ENCODE measurements at places on chromosomes 2 and 18.
A peak's percentile ranks its signal among the peaks of the same experiment; 100 is the strongest.

DNA sequence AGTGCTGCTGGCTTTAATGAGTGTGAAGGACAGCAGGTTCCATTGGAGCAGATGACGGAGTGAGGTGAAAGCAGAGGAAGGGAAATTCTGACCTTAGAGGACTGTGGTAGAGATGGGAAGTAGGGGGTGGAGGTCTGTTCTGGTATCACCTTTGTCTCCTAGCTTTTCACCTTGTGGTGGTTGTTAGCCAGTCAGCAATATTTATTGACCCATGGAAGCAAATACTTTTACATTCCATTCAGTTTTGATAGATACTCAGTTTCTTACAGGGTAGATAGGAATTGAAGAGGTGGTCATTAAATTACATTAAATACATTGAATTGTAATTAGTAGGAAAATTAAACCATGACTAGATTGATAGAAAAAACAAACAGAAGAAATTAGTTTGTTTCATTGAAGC lies 180.1 kb downstream of the DIS3L2 start:
- DNase-seq, result no peak

GRCh38 chr2:145025382-145025781 lies 505.5 kb upstream of the ZEB2 start:
- DNase-seq, result no peak

DNA sequence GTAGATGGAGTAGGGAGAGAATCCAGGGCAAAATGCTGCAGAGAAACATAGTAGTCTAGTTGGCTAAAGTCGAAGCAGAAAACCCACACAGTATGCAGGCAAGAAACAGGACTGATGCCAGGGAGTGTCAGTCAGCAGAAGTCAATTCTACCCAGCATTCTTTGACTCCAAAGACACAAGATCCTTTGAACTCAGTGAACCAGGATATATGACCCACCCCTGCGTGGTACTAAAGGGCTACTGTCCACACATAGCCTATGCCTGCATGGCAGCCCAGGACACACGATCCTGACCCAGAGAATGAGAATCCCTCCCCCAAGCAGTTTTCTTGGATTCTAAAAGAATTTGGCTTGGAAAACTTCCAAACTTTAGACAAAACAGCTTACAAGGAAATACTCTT lies 42.5 kb downstream of the ALK start:
- DNase-seq, result no peak

DNA sequence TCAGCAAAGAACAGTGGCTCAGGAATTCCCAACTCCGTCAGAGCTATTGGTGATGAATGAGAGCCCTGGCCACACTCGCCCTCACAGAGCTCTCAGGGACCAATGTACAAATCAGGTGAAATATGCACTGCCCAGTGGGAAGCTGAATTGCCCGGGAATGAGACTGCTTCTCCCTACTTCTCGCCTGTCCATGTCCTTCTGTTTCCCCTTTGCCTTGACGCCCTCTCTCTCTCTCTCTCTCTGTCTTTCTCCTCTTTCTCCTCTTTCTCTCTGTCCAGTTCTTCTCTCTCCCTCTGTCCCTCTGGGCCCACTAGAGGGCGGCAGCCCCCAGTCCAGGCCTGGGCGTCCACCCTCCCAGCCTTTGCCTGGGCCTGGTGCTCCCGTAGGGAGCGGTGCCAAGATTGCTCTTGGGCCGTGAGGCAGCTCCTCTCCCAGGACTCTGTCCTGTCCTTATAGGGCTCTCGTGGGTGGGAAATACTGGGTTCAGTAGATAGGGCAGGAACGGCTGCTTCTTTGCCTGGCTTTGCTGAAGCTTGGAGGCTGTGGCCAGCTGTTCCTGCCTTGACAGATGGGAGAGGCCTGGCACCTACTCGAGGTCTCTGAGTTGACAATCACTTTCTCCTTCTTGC lies 28.4 kb upstream of the PUM2 start:
- DNase-seq, result no peak

DNA sequence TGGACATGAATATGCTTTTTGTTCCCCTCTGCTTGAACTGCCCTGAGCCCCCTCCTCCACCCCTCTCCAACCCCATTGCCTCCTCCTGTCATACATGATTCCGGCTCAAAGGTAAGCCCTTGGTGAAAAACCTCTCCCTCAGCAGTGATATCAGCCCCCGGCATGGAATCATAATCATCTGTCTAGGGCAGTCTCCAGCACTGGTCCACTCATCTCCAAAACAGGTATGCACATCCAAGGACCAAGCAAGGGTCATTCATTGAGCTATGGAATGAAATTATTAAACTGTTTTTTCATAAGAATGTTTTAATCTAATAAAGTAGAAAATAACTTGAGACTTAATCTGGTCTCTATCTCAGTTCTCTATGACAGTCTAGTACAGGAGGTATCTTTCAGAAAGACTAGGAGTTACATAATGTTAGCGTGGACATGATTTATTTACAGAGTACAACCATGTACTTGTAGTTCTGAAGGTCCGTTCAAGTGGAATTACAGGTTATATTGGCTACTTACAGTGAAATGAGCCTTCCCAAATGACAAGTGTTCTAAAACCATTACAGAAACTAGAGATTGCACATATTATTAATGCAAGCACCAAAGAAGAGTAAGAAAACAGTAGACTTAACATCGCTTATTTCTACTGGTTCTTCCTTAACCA lies 75.2 kb downstream of the ACVR1 start:
- no peak for DNase-seq

DNA sequence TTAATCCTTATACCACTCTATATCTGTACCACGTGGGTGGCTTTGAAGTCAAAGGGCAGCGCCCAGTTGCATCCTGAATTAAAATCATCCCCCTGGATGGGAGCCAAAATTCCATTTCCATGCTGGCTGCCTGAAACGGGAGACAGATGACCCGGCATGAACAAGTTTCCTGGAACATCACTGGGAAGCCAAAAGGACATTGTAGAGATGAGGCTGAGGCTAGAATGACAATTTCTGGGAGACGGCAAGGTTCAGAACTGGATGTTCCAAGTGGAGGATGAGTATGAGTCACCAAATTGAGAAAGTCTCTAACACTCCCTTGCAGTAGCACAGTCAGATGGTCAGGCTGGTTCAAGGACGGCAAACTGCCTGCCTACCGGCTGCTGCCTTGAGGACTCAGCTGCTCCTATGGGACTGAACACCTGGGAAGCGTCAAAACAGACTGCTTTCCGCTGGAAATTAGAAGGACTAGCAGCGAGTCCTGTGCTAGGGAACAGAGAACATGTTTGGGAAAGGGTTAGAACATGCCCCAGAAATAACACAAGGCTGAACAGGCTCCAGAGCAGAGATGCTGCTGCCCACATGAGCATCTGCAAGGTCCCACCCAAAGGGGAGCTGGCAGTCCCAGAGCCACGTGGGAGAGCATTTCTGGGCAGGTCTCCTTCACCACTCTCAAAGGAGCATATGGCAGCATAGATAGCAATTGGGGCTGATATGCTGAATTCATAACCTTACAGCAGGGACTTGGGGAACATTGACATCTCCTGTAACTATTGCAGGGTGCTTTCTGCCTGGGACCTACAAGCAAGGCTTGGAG lies 32.0 kb downstream of the YPEL5 start:
- no peak for DNase-seq

GRCh38 chr18:74715865-74716712 lies 118.4 kb downstream of the ZNF407 start:
- no peak for DNase-seq

DNA sequence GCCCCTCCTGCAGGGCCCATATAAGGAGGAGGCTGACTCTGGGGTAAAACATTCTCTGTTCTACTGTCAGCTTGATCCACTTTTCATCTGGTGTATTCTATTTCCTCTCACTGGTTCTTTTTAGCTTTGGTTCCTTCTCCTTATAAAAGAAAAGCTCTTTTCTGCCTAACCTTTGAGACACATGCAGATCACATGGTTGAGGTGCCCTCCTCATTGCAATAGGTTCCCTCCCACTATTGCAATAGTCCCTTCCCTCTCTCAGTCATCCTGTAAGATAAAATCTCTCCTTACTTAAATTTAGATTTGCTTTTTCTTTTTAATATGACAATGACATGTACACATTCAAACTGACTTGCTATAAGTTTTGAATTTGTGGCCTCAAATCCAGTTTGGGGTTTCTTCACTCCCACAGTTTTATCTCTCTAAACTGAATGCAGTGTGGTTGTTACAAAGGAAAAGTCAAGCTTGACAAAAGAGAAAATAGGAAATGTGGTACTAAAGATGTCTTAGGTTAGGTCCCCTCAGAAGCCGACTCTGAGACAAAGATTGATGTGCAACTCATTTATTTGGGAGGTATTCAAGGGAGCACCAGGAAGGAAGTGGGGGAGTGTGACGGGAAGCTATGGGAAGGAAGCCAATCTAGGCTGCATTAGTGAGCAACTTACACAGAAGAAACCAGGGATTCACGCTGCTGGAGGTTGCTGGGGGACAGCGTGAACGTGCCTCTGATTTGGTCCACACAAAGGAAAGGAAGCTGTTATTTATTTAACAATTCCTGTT lies 127.6 kb upstream of the LINC00305 start:
- DNase-seq, result no peak

- DNase-seq, result no peak
These were observed 15.5 kb upstream of the ARHGAP28 start for GRCh38 chr18:6714010-6714409.

- DNase-seq, result no peak
These were observed 21.5 kb downstream of the GCA start for GRCh38 chr2:162365392-162365791.

GRCh38 chr2:168796090-168796577 lies 6.3 kb upstream of the NOSTRIN start:
- DNase-seq, result no peak

GRCh38 chr2:105450471-105450870 lies 51.6 kb upstream of the FHL2 start:
- DNase-seq, result no peak

- DNase-seq, result no peak
These were observed 50.7 kb downstream of the SLC14A2 start for GRCh38 chr18:45666006-45666405.

- DNase-seq, result no peak
These were observed 1.7 kb upstream of the SMAD7 start for GRCh38 chr18:48952287-48953103.

DNA sequence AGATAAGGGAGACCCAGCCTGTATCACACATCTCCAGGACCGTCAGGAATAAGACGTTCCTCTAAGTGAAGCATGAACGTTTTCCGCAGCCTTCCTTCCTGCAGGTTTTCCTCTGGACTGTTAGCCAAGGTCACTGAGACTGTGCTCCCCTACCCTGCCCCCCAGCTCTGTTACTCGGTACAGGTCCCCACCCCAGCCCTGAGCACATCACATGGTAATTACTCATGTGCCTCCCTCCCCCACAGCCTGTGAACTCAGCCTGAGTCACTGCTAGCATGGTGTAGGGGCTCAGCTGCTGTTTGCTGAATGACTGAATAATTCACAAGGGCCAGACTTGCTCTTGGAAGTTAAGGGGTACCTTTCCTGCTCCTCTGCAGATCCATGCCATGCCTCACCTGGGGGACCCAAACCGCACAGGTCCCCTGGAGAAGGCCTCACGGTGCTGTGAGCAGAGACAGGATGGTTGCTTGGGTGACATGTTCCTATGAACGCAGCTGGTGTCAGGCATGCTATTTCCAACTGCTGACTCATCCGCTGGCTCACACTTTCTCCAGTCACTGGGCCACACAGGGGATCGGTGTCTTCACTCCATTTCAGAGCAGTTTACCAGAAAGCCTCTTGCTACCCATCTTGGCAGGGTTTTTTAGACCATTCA lies 88.2 kb downstream of the PLB1 start:
- DNase-seq, result peak; percentile 13

DNA sequence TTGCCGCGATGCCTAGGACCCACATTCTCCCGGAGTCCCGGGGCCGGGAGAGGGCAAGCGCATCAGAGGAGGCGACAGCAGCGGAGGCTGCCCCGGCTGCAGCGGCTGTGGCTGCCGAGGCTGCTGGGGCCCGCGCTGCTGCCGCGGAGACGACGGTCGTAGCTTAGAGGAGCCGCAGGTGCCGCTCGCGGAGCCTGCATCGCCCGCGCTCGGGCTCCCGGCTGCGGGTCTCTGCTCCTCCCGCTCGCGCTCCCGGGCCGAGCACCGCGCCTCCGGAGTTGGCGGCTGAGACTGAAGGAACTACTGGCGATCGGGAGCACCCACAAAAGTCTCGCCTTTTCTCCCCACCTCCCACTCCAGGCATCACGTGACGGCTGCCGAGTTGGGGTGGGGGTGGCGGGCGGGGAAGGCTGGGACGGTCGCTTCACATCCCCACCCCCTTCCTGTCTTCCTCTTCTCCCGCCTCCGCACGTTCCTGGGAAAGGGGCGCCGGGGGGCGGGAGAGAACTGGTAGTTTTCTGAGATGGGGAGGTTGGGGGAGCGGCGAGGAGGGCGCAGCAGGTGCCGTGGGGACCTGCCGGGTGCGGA lies at the start of gene LYPD1:
Gene LYPD1, minus strand, starts transcription at position 298 of the 588 bp plus-strand sequence. Its CDS starts 273 bp downstream, at position 25.
- DNase-seq, result no peak

DNA sequence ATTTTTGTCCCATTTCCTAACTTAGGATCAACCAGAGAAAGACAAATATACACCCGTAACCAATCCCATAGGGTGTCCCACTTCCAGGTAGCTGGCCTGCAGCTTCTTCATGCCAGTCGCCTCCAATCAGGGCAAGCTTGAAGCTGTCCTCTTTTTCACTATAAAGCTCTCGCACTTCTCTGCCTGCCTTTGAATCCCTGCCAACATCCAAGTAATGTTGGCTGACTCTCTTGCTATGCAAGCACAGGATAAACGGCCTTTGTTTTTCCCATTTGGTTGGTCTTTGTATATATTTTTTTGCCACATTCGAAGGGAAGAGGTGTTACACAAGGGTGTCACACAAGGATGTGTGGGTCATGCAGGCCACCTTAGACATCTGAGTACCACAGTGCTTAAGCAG lies 388.8 kb downstream of the CBLN2 start:
- DNase-seq, result no peak

GRCh38 chr2:63872571-63873328 lies 31.1 kb downstream of the UGP2 start:
- DNase-seq, result no peak

DNA sequence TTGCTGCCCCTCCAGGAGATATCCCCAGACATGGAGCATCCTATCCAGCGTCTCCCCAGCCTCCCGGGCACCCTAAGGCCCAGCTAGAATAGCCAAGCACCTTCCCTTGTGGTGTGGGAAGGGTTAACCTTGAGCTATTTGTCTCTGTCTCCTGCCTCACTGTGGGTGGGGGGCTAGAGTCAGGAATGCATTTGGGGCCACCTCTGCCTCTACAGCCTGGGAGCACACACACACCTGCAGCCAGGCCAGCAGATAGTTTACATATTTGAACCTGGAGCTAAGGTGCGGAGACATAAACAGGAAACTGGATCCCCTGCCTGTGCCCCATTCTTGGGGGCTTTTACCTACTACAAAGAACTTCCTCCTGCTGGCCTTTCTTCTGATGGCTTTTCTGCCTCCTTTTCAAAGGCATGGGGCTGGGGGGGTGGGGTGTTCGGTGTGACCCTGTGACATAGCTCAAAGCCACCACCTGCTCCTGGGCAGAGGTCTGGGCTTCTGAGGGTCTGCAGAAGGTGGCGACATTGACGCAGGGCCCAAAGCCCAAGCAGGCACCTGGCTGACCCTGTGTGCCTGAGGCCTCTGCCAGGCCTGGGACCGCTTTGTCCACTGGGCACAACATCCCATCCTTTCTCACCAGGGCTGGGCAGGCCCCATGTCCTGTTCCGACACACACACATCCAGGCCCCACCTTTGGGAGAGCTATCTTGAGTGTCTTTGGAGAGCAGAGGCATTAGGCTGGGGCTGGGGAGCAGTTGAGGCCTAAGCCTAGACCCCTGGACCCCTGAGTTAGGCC lies 34.2 kb downstream of the EMX1 start:
- DNase-seq, result no peak

- DNase-seq, result no peak
These were observed 122.7 kb downstream of the VAPA start for GRCh38 chr18:10036479-10036878.

GRCh38 chr2:106963156-106963555 lies 77.2 kb upstream of the ST6GAL2 start:
- DNase-seq, result no peak

- DNase-seq, result no peak
These were observed 56.5 kb downstream of the MGAT5 start for GRCh38 chr2:134310107-134311079.

Measured in stimulated activated CD8-positive, alpha-beta memory T cell treated with anti-CD3 and anti-CD28 coated beads, Interleukin-4, amount 100 ng/mL, for 1 hour (primary cell).